Dermis microvascular lymphatic vessel endothelial cell (primary cell): ENCODE measurements at places on chromosomes 5 and 9.

DNA sequence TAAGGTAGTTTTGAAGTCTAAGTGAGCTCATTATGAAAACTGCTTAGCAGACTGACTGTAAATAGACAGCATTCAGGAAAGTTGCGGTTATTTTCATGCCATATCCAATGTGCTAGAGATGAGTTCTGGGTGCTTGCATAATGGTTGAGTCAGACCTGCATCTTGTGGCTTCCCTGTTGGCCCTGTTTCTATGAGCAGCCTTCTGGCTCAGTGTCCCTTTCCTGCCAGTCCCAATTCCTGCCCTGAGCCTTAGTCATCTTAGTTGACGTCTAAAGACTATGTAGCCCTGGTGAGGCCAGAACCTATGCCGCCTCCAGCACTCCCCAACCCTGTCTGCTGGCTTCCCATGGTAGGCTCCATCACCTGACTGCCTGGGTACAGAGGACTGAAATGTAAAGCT is 76.3 kb upstream of the TNFSF8 start:
- no peak for DNase-seq

DNA sequence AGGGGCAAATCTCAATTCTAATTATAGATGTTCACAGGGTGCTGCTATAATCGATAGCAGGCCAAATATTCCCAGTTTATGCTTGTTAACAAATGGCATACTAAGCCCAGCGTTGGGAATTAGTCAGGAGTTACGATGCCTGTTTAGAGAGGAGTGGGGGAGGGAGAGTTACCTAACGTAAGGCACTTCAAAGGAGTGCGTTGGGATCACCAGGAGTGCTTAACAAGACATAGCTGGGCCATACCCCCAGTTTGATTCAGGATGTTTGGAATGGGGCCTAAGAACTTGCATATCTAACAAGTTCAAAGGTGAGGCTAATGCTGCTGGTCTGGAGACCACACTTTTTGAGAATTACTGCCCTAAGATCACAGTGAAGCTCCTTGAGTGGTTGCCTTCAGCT is 14.5 kb upstream of the SRP19 start:
- no peak for DNase-seq

DNA sequence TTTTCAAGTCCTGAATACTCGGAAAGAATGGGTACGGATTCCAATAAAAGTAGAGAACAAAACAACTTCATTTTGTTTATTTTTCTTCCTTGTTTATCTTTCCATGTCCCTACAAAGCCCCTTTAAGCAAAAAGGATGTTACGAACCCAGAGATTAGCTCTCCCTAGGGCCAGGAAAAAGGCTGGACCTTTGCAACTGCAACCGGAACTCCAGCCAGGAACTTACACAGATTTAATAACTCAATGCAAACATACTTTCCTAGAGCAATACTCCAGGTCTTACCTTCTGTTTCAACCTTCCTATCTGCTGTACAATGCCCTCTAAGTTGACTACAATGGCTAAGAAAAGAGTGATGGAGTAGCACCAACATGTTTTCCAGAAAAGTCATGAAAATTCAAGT is 7.0 kb downstream of the DENND1A start:
- peak; percentile 40 for DNase-seq

- DNase-seq, result no peak
Measured at GRCh38 chr5:150278916-150279315, 10.7 kb downstream of the CAMK2A start.

GRCh38 chr5:107594253-107595045 is 76.3 kb downstream of the EFNA5 start:
- no peak for DNase-seq

- DNase-seq, result no peak
Measured at GRCh38 chr5:148781766-148782165, 44.6 kb upstream of the ADRB2 start.

DNA sequence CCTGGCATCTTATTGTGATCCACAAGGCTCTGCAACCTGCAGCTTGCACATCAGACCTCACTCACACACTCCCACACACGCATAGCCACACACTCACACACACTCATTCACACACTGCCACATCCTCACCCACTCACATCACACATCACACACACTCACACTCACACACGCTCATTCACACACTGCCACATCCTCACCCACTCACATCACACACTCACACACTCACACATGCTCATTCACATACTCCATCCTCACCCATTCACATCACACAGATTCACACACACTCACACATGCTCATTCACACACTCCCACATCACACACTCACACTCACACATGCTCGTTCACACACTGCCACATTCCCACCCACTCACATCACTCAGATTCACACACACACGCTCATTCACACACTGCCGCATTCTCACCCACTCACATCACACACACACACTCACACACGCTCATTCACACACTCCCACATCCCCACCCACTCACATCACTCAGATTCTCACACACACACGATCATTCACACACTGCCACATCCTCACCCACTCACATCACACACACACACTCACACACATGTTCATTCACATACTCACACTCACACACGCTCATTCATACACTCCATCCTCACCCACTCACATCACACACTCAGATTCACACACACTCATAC is 47.1 kb upstream of the RXRA start:
- DNase-seq, result no peak

- peak; percentile 86 for DNase-seq
Measured at GRCh38 chr9:83511051-83511450, 27.1 kb downstream of the FRMD3 start.

GRCh38 chr5:175778951-175779503 is 92.4 kb upstream of the CPLX2 start:
- DNase-seq, result peak; percentile 60

DNA sequence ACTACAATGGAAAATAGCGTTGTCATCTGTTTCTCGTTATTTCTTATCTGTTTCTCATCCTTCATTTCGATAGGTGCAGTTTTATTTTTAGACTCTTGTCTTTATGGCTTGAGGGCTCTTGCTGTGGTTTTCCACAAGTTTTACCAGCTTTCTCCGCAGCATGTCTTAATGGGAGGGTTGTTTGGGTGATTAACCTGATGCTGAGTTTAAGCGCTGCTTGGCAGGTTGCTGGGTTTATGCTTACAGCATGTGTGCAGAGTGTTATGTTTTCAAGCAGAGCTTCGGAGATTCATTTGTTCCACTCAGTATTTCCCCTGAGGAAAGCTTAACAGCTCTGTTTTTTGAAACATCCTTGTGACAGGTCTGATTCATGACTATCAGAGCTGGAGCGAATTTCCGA is 154.0 kb downstream of the SLC12A2 start:
- DNase-seq, result no peak

DNA sequence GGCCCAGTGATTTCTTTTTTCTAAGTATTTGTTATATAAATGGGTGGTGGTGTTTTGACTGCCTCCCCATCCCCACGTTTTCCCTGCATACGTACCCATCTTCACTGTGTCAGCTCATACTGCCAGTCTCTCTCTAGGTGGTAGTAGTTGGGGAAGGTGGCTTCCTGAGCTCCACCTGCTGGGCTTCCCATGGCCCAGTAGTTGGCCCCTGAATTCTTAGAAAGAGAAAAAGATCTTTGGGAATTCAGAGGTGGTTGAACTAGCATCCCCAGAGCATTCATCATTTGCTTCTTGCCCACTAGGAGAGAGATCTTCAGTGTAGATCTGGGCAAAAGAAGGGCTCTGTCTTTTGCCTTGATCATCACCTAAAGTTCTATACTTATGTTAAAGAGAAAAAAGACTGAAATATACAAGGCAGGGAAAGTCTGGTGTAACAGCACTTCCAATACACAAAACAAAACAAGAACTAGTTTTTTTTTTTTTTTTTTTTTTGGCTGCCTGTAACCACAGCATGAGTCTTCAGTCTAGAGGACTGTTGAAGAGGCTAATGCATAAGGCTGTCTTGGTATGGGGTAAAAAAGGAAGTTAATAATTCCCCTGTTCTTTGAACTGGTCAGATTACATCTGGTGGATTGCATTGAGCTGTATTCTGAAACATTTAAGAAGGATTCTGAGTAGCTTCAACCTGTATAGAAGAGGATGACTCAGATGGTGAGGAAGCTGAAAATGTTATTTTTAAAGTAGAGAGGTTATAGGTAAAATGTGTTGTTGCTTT is 128.7 kb downstream of the ATG10 start:
- no peak for DNase-seq

- no peak for DNase-seq
Measured at GRCh38 chr5:60685700-60686099, 14.3 kb downstream of the DEPDC1B start.

DNA sequence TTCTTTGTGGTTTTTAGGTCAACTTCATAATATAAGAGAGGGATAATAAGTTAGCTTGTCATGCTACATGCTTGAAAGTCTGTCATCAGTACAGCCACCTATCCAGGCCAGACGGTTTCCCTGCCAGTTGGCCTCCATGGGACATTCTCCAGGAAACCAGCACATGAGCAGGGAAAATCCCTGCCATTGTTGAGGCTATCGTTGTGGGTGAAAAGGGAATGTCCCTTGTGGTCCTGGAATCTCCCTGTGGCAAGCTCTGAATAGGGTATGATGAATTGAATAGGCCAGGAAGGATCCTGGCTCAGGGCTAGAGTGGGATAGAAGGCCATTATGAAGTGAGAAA is 12.3 kb downstream of the F2RL1 start:
- peak; percentile 98 for DNase-seq

DNA sequence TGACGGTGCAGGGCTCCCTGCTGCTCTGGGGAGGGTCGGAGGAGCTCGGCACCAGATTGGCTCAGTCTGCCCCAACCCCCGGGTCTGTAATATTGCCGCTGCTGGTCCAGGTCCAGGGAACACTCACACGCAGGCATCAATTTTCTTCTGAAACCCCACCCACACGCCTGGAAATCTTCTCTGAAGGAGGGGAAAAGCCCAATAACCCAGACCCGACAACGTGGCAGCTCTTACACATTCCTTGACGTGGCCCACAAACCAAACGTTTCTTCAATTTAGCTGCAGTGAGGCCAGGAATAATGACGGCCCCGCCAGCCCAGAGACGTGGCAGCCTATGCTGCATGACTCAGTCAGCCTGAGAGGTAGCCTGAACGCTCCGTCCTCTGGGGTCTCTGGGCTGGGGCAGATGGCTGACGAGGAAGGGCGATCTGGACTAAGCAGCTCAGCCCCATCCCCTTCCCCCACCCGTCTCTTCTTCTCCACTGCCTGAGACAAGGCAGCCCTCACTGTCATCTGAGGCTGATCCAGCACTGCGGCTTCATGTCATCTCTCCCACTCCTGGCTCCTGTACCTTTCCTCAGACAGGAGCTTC is 9.9 kb upstream of the SPARC start:
- DNase-seq, result no peak

GRCh38 chr5:161306351-161306995 is 240.1 kb downstream of the GABRB2 start:
- DNase-seq, result no peak

DNA sequence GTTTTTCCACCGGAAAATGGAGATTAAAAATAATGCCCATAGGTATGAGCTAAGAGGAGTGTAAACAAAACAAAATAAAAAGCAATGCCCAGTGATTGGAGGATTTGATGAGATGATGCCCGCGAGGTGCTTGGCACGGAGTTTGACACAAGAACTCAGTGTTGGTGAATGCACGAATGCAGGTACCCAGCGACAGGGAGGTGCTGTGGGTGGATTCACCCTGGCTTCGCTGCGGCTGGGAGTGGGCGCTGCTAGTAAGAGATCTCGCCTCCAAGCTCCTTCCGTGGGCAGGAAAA is 526 bp upstream of the STXBP1 start:
- no peak for DNase-seq
